GM18507 (cell line): ENCODE measurements at places on chromosomes 11 and 22.

DNA sequence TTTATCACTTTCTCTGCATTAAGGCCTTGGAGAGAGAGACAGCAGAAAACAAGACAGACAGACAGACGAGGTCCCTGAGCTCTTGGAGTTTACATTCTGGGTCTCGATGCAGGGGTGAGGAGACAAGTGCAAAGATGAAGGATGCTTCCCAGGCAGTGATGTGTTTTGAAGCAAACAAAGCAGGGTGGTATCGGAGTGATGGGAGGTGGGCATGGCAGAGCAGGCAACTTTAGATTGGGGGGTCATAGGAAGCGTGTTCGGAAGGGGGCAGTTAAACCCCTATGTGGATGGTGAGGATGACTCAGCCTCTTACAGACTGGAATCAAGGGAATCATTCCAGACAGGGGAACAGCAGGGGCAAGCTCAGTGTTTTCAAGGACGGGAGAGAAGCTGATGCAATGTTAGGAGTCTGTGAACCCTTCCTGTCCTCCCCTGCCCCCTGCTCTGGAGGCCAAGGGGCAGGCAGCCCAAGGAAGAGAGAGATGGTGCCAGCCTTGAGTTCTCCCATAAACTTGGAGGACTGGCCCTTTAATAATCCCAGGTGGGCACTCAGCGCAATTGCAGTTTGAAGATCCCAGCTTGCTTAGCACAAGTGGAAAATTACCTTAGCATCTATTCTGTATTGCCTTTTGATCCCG lies 180.2 kb downstream of the CHST1 start:
- no peak for DNase-seq

DNA sequence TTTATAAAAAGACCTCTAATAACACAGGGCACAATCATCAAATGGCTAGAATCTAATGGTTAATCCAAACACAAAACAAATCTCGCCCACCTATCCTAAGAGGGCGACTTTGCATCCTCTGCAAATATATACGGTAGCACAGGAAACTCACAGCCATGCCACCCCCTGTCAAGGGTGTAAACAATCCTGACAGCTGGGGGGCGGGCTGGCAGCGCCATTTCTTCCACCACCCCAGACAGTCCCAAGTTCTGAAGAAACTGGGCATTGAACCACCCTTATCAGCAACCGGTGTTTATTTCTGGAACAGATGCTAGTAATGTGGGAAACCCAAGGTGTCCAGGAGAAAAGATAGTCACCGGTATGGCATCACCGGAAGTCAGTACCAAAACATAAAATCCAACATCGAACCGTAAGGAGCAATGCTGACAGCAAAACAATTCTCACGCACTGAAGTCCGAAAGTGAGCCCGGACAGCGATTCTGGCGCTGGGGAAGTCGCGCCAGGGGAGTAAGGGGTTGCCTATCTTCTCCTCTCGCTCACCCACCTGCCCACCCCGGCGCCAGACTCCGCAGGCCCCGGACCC lies 825 bp downstream of the FBXO3 start:
- DNase-seq: no peak

- no peak for DNase-seq
Observed at GRCh38 chr22:37008365-37008764, 10.9 kb downstream of the TST start.

DNA sequence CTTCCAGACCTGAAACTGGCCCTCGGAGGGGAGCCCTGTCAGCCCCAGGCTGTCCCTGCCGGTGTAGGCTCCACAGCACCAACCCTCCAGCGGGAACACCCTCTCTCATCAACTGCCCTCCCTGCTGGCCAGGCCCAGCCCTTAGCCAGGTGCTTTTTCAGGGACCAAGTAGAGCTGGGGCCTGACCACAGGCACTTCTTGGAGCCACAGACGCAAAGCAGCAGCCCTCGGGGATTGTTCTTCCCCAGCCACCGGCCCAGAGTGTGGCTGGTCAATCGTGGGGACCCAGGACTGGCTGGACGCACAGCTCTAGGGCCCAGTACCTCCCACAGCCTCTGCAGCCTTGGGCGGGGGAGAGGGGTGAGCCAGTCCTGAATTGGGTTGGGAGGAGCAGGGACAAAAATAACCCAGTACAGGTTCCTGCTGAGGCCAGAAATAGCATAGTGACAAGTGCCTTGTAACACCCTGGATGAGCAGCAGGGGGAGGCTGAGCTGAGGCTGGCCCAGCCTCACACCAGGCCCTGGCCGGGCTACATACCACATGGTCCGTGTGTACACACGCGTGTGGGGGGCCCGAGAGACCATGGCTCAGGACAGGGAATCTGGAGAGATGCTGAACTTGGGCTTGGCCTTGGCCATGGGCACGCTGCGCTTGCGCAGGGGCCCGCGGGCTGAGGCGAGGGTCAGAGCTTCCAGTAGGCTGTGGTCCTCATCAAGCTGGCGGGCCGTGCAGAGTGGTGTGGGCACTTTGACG lies 2.0 kb downstream of the KCNJ11 start:
- DNase-seq: no peak

DNA sequence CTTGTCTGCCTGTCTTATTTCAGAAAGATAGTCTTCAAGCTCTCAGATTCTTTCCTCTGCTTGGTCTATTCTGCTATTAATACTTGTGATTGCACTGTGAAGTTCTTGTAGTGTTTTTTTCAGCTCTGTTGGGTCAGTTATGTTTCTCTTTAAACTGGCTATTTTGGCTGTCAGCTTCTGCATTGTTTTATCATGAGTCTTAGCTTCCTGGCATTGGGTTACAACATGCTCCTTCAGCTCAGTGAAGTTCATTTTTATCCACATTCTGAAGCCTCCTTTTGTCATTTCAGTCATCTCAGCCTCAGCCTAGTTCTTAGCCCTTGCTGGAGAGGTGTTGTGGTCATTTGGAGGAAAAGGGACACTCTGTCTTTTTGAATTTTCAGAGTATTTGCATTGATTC lies 15.5 kb upstream of the DEPDC7 start:
- DNase-seq: no peak

DNA sequence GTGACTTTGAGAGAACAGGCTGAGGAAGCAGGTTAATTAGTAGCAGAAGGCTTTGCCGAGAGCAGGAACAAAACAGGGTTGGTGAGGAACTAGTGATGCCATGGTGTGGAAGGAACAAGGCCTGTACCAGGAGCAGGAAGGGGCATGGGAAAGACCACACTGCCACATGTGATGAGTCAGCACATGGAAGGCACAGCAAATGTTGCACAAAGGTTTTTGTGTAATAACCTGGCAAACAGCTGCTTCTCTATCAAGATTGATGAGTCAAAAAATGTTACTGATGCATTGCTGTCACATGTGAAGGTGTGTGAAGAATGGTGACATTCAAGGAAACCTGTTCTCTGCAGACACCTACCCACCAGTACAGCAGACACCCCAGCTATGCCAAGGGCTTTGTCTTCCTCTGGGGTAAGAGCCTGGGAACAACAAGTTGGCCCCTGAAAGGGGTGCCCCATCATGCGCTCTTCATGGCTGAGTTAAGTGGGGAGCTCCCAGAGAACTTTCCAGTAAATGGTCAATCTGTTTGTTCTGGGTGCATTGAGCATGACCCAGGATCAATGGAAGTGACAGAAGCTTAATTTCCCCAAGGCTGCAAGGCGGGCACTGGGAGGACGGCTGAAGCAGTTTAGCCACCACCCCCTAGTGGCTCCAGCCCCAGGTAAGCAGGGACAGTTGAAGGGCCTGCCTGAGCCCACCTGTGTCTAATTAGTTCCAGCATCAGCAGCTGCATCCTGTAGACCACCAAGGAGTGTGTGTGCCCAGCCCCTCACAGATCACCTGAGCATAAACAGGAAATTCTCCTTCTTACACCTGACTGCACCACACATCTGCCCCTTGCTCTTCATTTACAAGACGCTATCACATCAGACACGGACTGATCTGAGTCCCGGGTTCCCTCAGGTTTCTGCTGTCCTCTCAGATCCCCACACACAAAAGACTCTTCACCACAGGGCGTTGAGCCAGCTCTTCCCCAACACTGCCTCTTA lies 47.6 kb downstream of the GGTLC2 start:
- no peak for DNase-seq

GRCh38 chr11:125498521-125498920 lies 2.5 kb upstream of the FEZ1 start:
- DNase-seq: no peak

GRCh38 chr11:58927393-58928106 lies 11.7 kb upstream of the GLYATL1 start:
- DNase-seq: no peak

DNA sequence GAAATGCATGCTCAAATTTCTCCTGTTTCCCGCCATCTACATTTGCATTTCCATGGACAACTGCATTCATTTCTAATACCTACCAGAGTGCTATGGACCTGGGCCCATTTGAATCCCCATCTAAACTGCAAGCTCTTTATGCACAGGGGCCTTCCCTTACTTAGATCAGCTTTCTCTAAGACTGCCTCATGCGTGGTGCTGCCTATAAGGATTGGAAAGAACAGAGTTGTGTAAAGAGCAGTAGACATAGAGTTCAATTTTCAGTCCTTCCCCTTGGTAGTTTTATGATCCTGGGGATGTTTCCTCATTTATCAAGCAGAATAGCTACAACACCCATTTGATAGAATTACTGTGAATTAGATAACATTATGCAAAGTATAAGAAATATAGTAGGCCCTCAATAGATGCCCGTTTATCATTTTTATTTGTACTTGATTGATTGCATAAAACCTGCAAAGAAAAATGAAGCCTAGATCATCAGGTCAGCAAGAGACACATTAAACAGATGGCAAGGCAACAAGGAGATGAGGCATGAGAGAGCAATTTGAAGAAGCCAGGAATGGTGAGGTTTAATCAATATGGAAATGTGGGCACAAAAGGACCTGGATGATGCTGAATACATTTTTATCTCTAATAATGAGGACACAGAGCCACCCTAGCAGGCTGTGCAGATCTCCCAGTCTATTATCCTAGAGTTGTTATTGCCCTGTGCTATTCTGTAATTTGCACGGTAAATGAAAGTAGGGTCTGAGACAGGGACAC lies 359.7 kb downstream of the FAM181B start:
- no peak for DNase-seq

DNA sequence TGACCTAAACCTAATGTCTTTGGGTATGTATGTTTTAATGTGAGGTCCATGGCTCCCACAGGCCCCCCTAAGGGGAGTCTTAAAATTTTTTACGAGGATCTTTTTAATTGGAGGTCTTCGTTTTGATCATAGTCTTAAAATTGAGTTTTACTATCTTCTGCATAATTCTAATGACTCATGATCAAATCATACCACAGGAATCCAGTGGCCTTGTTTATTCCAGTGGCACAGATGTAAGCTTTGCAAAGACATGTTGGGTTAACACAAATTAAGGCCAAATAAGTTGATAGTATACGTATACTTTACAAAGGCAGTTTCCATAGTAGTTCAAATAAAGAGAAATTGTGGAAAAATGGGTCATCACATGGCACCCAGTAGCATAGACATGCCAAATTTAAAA lies 33.9 kb upstream of the FJX1 start:
- DNase-seq: no peak

GRCh38 chr11:123110397-123110796 lies 48.5 kb upstream of the HSPA8 start:
- DNase-seq: no peak

- DNase-seq: no peak
Observed at GRCh38 chr11:28932940-28933339, 824.8 kb downstream of the METTL15 start.

GRCh38 chr11:93489841-93490240 lies 53.4 kb downstream of the SMCO4 start:
- DNase-seq: no peak

- DNase-seq: no peak
Observed at GRCh38 chr22:25659413-25659812, 82.6 kb upstream of the MYO18B start.
